ENCODE measurements at places on chromosomes 11 and 22.

DNA sequence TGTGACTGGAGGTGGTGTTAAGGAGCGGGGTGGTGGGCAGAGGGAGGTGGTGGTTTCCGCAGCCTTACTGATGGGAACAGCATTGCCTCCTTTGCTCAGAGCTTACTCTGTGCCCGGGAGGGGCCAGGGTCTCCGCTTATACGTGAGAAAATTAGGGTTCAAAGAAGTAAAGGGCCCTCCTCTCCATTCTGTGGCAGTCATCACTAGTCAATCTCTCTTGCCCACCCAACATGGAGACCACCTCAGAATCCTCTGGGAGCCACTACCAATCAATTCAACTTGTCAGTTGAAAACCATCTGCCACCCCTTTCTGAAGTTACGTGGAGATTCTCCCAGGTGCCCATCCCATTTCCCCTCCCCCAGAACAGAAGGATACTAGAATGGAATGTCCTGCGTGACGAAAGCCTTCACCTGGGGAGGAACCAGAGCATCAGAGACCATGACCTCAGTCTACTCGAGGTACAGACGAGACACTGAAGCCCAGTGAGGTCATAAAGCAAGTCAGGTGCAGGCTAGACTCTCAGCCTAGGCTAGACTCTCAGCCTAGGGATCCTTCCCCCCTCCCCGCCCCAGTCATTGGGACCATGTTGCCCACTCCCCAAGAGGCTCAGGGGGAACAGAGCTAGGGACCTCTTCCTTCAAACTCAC lies 2.0 kb downstream of the SELENOM start:
- DNase-seq: no peak

DNA sequence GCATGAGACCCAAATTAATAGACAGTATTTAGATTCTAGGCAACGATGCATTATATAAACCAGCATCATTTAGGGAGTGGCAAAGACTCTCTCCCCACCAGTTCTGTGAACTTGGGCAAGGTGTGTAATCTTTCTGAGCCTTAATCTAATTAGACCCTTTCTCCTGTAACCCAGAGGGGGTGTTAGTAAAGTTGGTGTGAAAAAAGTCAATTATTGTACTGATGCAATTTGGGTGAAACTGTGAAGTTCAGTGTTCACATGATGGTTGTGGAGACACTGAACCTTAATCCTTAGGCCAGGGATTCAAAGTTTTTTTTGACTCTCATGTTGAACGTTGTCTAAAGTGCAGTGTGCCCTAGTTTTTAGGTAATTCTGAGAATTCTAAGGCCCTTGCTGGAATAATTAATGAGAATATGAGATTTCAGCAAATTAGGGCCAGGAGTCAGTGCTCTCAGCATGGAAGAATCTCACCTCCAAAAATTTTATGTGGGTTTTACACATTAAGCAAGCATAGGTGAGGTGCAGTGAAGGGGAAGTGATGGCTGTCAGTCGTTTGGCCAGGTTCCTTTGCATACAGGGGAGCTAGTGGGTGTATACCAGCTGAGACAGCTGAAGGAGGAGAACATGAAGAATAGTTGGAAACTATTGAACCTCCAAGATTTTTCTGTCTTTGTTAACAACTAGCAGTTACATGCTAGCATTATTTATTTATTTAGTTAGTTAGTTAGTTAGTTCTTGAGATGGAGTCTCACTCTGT lies 94.2 kb downstream of the PTPRJ start:
- DNase-seq: no peak

DNA sequence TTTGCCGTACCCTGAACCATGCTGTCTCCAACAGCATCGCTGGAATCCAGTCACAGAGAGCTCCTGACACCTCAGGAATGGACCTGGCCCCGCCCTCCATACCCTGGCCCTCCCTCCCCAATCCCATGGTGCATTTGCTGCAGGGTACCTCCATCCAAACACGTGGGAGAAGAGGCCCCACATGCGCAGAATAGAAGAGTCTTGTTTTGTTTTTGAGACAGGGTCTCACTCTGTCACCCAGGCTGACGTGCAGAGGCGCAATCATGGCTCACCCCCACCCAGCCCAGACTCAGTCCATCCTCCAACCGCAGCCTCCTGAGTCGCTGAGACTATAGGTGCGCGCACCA lies 2.3 kb upstream of the PNPLA2 start:
- DNase-seq: no peak

- DNase-seq: no peak
These were observed 2.8 kb downstream of the SPON1 start for GRCh38 chr11:13965337-13965736.

All from amniotic epithelial cell (primary cell).